Daoy (cell line): ENCODE measurements at places on chromosomes 1 and 21. TPM values are rescaled to one million over a fixed set of nuclear protein-coding genes. Genes with fewer than 3 reads are reported as not detected.

DNA sequence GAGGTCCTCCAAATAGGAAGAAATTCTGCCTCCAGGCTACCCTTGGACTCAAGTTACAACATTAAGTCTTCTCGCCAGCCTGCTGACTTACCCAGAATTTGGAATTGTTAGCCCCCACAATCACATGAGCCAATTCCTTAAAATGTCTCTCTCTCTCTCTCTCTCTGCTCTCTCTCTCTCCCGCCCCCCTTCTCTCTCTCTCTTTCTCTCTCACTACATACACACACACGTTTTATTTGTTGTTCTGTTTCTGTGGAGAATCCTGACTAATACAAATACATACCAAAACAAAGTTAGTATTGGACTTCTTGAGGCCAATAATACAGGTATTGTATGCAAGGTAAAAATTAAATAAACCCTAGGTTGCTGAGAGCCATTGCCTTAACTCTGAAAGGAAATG is 72.1 kb downstream of the TNFSF18 start:
- DNase-seq: no peak

- peak; percentile 99 for DNase-seq
Measured at GRCh38 chr1:186375152-186375928, at the start of the genes ODR4 and TPR. Gene ODR4 (plus strand): TSS chr1:186375838. CDS start chr1:186379786, 3,948 bp downstream. Gene TPR (minus strand): TSS chr1:186375253. CDS start chr1:186375028, 225 bp downstream.

Gene CR1
- total RNA-seq: 0.03 TPM in 1 of 2 replicates, not detected in the other

DNA sequence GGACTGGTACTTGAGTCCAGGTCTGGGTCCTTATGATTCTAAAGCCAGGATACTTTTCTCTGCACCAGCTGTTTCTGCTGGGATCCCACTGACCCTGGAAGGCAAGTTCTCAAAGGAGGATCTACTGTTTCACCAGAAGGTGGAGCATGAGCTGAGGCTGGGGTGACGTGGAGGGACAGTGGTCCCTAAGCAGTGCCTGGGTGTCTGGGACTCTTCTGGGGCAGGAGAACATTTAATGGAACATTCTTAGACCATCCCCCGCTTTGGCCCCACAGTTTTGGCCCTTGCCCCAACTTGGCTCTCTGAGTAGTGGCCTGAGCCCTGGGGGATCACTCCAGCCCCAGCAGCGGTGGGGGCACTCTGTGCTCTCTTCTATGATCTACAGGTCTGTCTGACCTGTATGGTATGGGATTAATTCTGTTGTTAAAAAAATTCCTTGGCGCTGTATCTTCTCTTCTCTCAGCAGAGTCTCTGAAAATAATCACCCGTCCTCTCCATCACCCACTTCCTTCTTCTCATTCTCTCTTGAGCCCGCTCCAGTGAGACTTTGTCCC is 60.3 kb upstream of the CSF3R start:
- peak; percentile 22 for DNase-seq

GRCh38 chr1:178935610-178936009 is 64.7 kb upstream of the ANGPTL1 start:
- no peak for DNase-seq

DNA sequence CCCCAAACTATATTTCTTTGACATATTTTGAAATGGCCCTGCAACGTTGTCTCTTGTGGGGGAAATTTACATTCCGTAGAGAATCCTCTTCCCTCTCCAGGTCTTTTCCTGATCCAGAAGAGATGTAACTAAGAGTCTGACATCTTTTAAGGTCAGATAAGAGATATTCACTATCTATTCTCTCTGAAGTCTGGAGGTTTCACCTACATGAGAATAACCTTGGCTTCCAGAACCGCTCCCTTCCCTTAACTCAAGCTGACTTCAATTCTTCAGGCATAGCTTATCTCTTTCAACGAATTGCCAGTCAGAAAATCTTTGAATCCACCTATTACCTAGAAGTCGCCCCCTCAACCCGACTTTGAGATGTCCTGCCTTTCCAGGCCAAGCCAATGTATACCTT is 9.9 kb downstream of the FCRLB start:
- no peak for DNase-seq

DNA sequence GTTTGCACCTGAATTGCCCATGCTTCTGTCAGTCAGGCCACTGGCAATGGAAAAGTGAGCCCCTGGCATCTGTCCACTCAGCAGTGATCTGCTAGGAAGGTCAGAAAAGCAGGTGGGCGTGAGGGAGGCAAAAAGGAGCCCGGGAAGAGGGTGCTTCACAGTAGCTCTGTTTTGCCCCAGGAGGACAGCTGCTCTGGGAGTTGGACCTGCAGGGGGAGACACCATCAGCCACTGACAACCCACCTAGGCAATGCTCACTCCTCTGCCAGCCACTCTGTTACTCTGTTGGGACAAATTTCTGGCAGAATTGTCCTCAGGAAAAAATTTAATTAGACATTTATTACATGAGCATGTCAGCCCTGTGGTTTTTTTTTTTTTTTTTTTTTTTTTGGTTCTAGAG is 146.4 kb downstream of the LRIG2 start:
- DNase-seq: no peak

DNA sequence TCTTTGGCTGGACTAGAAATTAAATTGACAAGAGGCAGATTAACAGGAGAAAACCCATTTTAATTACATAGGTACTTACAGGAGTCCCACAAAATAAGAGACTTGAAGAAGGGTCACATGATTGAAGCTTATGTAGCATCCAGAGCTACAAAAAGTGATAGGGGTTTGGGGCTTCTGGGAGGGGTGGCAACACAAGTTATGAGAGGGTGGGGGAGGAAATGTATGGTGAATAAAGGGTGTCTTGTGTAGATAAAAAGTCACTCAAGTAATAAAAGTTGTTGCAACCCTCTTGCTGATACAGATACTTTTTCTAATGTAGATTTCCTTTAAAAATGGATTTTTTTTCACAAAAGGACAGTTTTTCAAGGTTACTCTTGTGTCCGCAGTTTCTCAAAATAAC is 24.0 kb downstream of the USP25 start:
- DNase-seq: no peak

DNA sequence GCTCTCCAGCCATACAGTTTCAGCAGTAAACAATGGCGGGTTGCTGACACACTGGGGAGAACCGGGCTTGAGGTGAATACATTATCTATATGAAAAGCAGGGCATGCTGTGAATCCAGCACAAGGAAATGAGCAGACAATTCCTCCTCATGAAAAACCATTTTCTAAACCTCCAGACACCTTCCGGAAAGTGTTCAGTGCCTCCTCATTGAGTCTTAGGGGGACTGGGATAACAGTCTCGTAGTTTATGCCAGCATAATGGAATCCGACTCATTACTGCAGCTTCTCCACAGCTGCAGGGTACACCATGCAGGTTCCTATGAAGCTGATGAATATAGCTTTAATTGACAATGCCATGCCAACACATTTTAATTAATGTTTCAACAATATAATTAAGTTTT is 284.1 kb downstream of the BACH1 start:
- no peak for DNase-seq

Gene NUP210L
- total RNA-seq: not detected in 2 replicates

DNA sequence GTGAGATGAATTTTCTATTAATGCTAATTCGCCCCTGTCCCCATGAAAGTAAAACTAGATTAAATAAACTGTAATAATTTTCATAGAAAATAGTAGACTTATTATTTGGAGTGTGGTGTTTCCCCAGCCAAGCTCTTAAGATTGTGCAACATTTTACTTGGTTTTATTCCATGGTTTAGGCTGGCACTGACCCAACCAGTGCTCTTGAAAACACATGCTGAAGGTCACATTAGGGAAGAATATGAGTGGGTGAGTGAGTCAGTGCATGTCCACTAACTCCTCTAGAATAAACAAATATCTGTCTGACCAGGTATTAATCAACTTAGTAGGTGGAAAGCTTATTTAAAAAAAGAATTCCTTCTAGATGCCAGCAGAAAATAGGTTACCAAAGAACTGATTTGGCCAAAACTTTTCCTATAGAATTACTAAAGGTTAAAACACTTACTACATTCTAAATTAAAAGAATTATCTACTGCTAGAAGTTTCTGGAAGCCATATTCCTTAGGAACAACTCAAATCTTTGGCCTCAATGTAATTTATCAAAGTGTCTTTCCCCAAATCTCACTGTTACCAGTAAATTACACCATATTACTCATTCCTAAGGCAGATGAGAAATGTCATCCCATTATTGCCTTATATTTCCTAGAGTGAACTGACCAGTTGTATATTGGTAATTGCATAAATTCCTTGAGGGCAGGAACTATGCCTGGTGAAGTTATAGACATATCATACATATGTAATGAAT is 89.7 kb upstream of the RGS1 start:
- DNase-seq: peak; percentile 93

Gene GBP6
- total RNA-seq: 0.11 TPM in 1 of 2 replicates, not detected in the other

DNA sequence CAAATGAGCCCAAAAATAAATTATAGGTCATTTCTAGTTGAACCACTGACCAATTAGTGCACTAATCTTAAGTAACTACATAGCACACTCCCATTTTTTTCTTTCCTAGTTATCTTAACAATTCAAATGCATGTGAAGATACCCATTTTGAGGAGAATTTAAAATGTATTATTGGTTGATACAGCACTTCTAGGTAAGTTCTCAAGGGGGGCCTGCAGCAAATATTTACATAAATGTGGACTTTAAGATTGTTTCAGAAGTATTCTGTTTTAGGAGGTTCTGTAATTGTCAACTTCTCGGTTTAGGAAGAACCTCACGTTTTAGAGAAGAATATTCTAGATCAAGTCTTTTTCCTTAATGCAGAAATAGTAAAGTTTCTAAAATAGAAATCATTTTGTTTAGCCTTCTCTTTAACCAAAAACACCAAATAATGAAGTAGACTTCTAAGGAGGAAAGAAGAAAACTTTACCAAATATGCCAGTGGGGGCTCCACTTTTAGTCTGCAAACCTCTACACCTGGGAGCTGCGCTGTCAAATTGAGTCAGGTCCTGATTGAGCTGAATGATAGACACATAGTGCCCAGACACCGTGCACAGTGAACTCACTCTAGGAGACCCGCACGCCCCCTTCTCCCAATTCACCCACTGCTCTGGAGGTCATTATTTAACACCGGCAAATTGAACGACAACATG is 144.4 kb downstream of the RUNX1 start:
- no peak for DNase-seq

GRCh38 chr1:244296003-244296402 is 155.7 kb downstream of the ADSS2 start:
- no peak for DNase-seq

- peak; percentile 43 for DNase-seq
Measured at GRCh38 chr1:15702722-15703550, 18.8 kb downstream of the PLEKHM2 start.

DNA sequence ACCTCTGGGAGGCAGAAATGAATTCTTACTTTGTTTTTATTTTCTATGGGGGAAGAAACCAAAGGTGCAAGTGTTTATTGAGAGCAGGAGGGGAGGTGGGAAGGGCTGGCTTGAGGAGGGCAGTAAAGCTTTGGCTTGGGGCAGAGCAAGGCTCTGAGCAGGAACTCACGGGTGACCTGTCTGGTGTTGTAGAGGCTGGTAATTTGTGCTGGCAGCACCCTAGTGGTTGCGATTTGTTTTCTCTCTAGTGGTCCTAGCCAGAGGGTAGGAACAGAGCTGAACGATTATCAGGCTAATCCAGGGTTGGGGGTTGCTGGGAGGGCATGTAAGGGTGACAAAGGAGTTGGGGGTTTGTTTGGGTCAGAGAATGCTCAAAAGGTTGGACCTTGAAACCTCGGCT is 16.6 kb downstream of the TMCC2 start:
- no peak for DNase-seq

GRCh38 chr1:147804942-147805723 is 44.7 kb upstream of the GJA5 start:
- no peak for DNase-seq

GRCh38 chr1:14106126-14106525 is 406.1 kb downstream of the PRDM2 start:
- no peak for DNase-seq

Gene RGS18
- not detected in 2 replicates for total RNA-seq

GRCh38 chr21:26117324-26117971 is 53.1 kb downstream of the APP start:
- no peak for DNase-seq

Gene ID3
- total RNA-seq: 372 and 550 TPM in 2 replicates

DNA sequence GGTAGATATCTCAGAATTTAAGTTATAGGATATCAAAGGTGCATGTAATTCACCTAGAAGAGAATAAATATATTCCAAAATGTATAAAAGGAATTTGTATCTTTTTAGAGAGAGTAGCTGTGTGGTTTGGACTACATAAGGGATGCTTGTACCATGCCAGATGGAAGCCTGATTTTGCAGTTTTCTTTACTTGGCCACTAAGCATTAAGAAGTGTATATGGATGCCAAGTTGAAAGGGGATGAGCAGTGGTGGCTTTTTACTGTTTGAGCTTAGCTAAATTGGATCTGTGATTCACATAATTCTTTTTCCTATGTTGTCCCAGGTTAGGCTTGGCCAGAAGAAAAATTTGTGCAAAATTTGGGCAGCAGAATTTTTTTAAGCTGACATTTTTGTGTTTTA is 43.5 kb upstream of the TTLL7 start:
- DNase-seq: no peak

Gene C1orf105
- not detected in 2 replicates for total RNA-seq

Gene RCSD1
- total RNA-seq: 0.23 and 0.83 TPM in 2 replicates

DNA sequence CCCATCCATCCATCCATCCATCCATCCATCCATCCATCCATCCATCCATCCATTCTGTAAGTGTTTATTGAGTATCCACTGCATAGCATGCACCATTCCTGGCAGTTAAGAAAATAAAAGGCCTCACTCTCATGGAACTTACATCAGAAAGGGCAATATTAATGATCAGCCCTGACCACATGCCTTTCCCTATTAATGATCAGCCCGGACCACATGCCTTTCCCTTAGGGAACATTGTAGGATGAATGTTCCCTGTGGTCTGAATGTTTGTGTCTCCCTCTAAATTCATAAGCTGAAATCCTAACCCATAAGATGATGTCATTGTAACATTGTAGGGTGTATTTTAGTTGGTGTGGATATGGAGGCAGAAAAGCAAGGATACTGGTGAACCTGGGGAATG is 365.8 kb downstream of the KIF26B start:
- no peak for DNase-seq

GRCh38 chr1:33346533-33346926 is 25.6 kb upstream of the A3GALT2 start:
- no peak for DNase-seq

Gene KDF1
- total RNA-seq: 0.11 TPM in 1 of 2 replicates, not detected in the other

DNA sequence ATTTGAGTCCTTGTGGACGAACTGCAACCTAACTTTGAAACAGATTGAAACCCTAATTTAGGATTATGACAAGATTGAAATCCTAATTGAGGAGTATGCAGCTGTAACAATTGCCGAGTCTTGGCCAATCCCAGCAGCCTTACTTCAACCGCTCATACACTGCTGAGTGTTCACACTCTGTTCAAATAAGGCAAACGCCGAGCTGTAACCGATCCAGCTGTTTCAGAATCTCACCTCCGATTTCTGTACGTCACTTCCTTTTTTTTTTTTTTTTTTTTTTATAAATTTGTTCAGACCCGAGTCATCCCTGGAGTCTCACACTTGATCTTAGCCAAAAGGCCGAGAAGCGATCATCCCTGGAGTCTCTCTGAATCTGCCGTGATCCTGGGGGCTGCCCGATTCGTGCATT is 22.3 kb upstream of the ATP5PO start:
- no peak for DNase-seq

Gene CSMD2
- 3.8 and 5.0 TPM in 2 replicates for total RNA-seq

DNA sequence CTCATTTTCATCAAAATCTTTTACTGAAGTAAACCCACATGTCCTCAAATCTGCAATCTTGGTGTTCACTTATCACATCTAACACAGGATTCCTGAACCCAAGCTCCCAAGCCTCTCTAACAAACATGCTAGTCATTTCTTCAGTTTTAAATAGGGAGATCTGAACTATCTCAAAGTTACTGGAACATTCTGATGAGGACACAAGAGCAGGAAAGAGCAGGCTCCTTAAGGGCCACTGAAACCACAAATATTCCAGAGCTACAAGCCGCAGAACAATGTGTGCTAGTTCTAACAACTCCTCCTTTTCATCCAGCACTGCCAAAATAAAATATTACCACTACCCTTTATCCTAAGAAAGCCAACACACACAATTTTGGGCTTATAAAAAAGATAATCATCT is 38.9 kb downstream of the WARS2 start:
- DNase-seq: peak; percentile 45
